Stimulated activated CD4-positive, alpha-beta T cell treated with anti-CD3 and anti-CD28 coated beads, TNF-alpha, amount 100 ng/mL, for 1 hour (primary cell): ENCODE measurements at places on chromosomes 3 and 15.

DNA sequence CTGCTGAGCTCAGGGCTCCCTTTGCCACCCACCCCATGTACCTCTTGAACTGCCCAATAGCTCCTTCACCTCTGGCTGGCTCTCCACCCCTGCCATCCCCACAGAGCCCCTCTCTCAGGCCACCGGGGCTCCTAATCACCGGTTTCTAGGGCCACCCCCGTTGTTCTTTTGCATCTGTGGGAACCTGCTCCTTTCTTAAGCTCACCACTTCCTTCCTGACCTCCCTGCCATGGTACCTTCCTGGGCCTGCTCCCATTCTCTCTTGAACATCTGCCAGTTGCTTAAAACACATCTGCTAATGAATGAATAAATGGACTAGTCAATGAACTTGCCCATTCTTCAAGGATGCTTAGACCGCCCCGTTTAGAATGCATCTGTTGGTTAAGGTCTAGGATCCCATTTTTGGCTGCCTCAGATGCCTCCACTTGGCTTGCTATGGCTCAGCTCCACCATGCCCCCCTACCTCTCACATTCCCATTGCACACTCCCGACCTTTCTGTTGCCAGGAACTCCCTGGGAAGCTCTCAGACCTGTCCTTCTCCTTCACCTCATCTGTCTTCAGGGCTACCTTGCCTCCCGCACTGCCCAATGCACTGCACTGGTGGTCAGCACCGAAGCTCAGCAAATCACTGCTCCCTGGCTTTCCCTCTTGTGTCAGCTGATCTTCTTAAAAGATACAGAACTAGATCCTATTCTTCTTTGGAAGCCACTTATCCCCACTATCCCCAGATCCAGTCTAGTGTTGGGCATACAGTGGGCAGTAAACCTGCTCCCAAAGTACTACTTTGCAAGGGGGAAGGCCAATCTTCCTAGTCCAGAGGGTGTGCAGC is 9.1 kb downstream of the AMOTL2 start:
- no peak for DNase-seq

- DNase-seq: no peak
Measured at GRCh38 chr3:16448639-16449070, 64.8 kb downstream of the RFTN1 start.

GRCh38 chr15:25859838-25860645 is 3.1 kb downstream of the ATP10A start:
- no peak for DNase-seq

- DNase-seq: no peak
Measured at GRCh38 chr3:197749315-197749600, 425 bp upstream of the FYTTD1 start.

DNA sequence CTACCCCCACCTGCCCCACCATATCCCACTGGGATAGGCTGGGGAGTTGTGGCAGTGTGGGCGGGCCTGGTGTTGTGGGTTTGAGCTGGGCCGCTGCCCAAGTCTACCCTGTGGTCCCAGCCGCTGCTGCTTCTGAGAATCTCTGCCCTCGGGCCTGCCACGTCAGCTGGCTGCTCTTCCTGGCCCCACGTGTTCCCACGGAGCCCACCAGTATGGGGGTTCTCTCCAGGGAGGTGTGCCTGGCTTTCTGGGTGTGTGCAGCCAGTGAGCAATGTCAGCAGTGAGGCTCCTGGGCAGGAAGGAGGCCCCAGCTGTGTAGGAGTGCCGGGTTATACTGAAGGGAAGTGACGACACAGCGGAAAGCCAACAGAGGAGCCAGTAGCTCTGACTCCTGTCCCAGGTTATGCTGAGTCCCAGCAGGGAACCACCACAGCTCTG is 10.5 kb downstream of the GNAI2 start:
- peak; percentile 54 for DNase-seq

DNA sequence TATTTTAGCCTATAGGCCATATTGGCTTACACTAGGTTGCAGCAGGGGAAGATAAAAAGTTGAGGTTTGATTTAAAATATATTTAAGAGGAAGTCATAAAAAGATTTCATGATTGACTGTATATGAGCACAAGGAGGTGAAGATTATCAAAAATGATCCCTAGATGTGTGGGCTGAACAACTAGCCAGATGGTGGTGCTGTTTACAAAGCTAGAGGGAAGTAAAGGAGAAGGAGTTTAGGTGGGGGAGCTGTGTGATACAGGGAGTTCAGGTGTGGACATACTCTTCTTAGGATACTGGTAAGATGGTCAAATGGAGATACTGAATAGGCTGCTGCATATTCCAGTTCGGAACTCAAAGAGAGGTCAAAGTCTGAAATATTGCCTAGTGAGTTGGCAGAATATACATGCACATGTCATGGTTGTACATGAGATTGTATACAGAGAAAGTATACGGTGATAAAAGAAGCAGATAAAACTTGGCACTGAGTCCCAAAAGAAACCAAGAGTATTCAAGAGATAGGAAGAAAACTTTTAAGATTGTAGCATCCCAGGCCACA is 727.8 kb downstream of the NLGN1 start:
- no peak for DNase-seq

DNA sequence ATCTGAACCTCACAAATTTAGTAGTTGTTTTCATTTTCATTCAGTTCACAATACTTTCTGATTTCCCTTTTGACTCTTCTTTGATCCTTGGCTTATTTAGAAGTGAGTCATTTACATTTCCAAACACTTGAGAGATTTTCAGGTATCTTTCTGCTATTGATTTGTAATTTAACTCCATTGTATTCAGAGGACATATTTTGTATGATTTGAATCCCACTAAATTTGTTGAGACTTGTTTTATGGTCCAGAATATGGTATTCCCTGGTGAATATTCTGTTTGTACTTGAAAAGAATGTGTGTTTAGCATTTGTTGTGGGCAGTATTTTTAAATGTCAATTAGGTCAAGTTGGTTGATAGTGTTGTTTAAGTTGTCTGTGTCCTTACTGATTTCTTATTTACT is 29.6 kb downstream of the FAN1 start:
- no peak for DNase-seq

DNA sequence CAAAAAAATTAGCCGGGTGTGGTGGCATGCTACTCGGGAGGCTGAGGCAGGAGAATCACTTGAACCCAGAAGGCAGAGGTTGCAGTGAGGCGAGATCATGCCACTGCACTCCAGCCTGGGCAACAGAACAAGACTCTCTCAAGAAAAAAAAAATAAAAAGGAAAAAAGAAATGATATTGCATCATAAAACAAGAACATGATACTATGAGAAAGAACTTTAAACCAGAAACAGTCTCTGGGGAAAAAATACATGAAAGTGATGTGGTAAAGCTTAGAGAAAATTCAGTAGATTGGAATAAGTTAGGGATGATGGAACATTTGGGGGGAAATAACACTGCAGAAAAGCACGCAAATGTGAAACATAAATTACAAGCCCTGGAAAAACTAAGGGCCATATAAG is 54.7 kb downstream of the CRYGS start:
- no peak for DNase-seq

GRCh38 chr15:94509259-94509658 is 277.9 kb downstream of the MCTP2 start:
- no peak for DNase-seq

DNA sequence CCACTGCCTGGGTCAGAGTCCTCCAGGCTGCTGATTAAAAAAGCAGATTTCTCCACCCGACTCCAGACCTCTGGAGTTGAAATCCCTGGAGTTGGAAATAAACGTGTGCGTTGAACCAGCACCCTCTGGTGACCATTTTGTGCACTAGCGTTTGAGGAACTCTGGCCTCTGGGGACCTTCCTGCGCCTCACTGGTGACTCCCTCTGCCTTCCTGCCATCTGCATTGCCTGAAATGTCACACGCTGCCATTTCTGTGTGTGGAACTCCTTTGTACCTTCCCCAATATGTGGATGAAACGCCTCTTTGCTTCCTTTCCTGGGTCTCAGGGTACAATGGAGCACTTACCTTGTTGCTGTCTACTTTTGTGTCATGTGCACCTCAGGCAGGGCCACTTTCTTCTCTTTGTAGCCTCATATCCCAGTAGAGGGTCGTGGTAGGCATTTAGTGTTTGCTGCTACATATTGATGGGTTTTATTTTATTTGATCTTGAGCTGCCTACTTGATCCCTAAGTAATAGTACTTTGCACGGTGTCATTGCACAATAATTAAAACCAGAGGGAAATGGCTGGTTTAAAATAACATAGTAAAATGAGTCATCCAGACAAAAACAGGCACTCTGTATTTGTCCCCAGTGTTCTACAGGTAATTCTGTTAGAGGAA is 56.8 kb downstream of the GPR171 start:
- no peak for DNase-seq
